Colonic mucosa (tissue), 4 donors: ENCODE measurements at places on chromosomes 7 and 10. TPM values are rescaled to one million over a fixed set of nuclear protein-coding genes. Genes with fewer than 3 reads are reported as not detected.

DNA sequence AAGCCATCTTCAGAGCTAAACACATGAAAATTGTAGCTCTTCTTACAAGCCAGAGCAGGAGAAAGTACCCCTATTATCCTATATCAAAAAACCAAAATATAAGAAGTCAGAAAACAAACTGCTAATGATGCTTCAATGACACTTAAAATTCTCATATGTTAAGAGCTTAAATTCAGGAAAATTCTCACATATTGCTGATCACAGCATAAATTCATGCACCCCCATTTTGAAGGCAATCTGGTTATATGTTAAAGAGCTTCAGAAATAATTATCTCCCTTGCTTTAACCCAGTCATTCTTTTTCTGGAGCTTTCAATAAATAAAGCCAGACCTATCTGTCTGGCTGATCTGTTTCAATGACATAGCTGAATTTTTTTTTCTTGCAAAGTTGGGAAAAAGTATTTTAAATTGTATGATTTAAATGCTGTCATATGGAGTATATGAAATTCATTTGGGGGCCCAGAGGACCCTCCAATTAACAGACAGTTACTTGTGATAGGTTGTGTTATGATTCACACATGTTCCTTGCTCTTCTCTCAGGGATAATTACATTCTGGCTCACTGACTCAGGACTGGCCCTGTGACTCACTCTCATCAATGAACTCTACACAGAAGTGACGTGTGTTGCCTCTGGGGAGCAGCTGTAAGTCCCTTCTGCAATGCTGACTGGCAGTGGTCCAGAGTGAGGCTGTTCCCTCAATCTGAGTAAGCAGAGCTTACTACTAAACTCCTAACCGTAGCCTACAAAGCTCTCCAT is 85.2 kb downstream of the HGF start:
- DNase-seq: peak; percentile 75

DNA sequence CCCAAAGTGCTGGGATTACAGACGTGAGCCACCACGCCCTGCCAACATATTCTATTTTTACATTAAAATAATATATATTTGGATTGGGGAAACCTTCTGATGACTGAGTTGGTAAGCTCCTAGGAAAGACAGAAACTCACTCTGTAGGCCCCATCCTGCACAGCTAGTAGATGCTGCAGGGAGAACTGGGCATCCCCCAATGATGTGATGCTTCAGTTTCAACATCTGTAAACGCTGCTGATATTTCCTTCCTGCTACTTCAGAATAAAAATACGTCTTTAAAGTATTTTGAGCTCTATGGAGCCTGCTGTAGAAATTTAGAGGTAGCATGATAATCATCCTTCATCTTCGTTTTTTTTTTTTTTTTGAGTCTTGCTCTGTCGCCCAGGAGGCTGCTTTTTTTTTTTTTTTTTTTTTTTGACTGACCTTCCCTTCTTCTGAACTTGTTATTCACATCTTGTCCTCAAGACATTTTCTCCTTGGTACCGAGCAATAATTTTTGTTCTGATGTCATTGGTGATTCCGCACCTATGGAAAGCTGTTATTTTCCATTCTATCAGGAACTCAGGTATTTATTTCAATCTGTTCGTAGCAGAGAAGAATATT is 21.8 kb upstream of the INPP5F start:
- no peak for DNase-seq

DNA sequence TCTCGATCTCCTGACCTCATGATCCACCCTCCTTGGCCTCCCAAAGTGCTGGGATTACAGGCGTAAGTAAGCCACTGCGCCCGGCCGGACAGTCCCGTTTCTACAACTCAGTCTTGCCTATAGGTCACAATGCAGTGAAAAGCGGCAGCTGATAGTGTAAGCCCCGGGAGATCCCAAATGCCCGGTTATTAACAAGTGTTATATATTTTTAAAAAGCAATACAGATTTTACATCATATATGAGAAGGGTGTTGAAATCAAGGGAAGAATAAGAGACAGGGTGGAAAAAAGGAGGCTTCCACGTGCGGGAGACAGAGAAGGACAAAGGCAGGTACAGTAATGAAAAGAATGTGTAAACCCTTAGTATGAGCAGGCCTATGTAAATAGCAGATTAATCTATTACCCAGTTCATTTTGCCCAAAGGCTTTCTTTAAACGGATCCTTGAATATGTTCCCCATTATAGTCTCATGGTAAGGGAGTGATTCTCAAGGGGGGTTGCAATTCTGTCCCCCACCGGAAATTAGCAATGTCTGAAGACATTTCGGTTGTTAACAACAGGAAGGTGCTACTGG is 170.8 kb downstream of the PDE1C start:
- DNase-seq: no peak

- no peak for DNase-seq
Observed at GRCh38 chr10:101131962-101132635, 999 bp downstream of the TLX1 start.

DNA sequence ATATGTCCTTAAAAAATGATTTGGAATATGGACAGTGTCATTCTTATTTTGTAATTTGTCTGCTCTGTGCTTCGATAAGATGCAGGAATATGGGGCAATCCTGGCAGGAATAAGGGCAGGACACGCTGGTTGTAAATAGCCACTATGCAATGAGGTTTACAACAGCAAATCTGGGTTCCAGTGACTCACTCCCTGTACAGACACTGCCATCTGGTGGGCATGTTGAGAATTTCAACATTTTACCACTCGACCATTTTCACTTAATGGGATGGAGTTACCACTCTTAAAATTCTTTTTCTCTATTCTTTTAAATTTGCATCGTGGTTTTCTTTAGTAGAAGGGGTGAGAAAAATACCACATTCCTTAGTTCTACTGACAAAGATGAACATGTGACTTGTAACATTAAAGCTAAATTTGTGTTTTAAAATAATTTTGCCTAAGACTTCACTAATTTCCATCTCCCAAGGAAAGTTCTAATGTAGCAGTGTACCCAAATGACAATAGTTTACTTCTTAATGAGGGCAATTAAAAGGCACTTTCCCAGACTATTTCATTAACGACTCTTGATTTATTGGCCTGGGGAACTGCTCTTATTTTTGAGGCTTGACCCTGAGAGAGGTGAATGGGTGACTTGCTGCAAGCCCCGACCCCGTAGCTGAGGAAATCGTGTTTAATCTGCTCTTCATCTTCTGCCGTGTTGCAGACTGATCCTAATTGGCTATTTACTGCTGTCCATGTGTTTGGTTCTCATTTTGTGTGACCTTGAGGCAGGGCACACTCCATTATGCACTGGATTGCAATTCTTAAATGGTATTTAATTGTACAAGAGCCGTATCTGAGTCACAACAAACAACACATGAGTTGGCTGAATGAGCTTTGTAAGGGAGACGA is 173.6 kb upstream of the IMMP2L start:
- DNase-seq: peak; percentile 73

The ACHE gene
- total RNA-seq: 11.7 TPM

The EN2 gene
- not detected for total RNA-seq
